ENCODE measurements at places on chromosomes 4 and X.

GRCh38 chr4:169971456-169972015 lies 54.7 kb downstream of the MFAP3L start:
- DNase-seq = no peak

DNA sequence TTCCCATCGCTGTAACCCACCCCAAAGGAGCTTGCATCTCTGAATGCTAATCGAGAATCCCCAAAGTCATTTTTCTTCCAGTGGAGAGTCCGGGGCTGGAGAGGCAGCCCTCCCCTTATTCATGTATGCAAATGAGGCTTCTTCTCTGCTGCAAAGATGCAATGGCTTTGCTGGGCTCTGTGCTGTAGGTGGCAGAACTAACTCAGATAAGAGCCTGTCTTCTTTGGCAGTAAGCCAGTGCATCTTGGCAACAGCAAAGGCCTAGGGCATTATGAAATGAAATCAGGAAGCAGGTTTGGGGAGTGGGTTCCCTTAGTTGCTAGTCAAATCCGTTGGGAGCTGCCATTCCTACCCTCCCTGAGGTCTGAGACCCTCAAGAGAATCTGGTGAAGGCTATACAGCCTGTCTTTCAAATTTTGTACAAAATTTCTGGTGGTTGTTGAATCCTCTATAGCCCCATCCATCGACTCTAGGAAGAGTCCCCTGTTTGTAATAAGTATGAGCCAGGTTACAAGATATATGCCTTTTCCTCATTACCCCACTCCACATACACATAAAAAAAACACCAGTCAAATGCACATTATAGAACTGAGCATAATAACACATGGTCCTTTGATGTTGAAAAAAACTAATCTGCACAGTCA lies 290.6 kb upstream of the TAPT1 start:
- DNase-seq = no peak

- no peak for DNase-seq
These were observed 55.8 kb upstream of the WDR1 start for GRCh38 chr4:10172278-10172921.

DNA sequence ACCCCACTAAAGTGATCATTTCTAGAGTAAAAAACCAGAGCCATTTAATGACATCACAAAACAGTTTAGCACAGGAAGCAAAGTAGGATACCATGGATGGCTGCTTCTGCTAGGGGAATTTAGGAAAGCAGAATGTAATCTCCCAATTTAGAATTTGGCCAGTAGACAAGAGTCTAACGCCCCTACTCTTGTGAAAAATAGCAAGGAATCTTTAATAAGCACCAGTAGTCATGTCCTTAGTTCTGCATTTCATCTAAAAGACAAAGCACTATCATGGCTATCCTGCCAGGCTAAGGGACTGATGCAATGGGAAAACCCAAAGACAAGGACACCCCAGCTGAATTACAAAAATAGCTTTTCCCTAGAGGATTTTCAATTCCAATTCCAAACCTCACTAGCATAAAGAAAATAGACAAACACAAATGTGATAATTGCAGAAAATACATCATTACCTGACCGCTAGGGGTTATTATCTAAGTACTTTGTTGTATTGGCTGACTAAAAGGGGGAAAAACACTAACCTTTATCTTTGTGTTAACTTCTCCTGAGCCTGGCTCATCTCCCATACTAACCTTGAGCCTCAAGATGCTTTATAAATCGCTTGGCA lies 2.6 kb upstream of the AMMECR1 start:
- DNase-seq = no peak

Data from CD4-positive, alpha-beta T cell treated with Interleukin-15 for 4 hours (primary cell).